ENCODE measurements at places on chromosomes 16 and 17.

GRCh38 chr17:72661116-72661944 is 431.2 kb downstream of the SLC39A11 start:
- DNase-seq, result no peak

- DNase-seq, result no peak
Measured at GRCh38 chr17:30165960-30166359, 49.3 kb downstream of the NSRP1 start.

GRCh38 chr16:16183562-16183961 is 39.7 kb downstream of the ABCC6 start:
- no peak for DNase-seq

GRCh38 chr16:57721356-57722209 is 14.0 kb upstream of the KATNB1 start:
- DNase-seq, result no peak

DNA sequence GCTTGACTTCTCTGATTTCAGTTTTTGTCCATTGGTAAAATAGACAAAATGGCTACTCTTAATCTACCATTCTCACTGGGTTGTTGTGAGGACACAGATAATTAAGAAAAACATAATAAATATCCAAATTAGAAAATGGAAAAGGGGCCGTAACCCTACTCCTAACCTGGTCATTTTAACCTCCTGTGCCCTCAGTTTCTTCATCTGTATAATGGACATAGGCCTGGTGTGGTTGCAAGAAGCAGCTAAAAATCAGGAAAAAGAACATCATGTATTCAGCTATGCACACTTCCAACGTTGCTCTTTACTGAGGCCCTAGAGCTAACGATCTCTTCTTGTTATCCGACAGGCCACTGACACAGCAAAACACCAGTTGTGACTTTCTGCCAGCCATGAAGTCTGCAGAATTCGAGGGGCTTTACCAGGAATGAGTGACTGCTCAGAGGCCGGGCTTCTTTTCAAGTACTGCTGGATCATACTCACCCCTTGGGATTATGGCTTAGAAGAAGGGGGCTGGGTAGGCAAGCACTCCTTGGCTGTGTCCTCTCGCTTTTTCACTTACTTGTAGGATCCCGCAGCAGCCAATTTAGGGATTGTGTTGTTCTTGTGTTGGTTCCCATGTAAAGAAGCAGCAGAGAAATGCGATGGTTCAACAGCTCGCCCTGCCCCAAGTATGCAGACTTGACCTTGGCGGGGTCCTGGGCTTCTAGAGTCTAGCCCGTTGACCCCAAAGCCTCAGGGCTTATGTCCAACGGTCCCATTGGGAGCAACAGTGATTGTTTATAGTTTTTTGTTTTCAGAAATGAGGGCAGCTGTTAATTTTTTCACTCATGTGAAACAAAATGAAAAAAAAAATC is 20.9 kb downstream of the LDAF1 start:
- DNase-seq, result no peak

- no peak for DNase-seq
Measured at GRCh38 chr16:58026705-58027160, 1.2 kb downstream of the MMP15 start.

DNA sequence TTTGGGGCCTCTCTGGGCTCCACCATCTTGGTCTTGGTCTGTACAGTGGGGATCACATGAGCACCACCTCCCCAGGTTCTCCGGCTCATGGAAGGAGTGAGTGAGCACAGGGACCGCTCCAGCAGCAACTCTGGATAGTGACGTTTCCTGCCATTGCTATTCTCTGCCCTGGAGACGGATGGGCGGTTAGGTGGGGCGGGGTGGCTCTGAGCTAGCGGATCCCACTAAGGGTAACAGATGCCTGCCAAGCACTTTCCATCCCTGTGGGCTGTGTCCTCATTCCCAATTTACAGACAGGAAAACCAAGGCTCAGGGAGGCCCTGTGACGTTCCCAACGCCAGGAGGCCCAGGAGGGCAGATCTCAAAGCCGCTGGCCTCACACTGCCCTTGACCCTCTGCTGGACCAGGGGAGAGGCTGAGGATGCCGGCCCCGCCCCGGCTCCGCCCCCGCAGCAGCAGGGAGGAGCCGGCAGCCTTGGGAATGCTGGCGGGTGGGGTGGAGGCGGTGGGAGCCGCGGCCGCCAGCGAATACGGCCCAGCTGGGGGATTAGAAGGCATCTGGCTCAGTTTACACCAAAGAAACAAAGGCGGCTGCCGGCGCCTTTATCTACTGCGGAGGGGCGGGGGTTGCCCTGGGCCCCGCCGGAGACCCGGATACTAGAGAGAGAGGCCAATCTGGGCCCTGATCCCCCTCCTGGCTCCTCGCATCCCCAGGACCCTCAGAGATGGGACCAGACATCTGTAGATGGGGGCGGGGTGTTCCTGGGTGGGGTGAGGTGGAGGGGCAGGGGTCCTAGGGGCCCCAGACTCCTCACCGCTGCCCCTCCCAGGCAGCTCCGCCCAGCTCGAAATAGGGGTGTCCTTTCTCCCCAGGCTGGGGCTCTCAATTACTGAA is 122.3 kb upstream of the CIBAR2 start:
- no peak for DNase-seq

DNA sequence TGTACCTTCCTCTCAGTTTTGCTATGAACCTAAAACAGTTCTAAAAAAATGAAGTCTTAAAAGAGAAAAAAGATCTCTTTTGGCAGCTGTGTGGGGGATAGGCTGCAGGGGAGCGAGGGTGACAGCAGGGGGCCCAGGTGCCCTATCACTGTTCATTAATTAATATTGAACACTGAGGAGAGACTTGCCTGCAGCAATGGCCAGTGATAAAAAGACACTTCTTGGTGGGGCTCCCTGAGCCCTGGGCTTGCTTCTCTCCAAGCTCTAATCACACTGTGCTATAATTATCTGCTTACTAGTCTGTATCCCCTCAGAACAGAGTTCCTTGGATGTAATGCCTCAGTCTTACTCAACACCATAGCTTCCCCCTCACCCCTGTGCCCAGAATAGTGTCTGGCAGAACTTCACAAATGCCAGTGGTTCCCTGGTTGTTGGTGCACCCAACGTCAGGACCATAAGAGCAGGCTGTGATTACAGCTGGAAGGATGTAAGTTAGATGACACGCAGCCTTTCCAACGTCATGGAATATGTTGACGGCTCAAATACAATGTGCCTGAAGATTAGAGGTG is 52.0 kb upstream of the IRX6 start:
- DNase-seq, result no peak

DNA sequence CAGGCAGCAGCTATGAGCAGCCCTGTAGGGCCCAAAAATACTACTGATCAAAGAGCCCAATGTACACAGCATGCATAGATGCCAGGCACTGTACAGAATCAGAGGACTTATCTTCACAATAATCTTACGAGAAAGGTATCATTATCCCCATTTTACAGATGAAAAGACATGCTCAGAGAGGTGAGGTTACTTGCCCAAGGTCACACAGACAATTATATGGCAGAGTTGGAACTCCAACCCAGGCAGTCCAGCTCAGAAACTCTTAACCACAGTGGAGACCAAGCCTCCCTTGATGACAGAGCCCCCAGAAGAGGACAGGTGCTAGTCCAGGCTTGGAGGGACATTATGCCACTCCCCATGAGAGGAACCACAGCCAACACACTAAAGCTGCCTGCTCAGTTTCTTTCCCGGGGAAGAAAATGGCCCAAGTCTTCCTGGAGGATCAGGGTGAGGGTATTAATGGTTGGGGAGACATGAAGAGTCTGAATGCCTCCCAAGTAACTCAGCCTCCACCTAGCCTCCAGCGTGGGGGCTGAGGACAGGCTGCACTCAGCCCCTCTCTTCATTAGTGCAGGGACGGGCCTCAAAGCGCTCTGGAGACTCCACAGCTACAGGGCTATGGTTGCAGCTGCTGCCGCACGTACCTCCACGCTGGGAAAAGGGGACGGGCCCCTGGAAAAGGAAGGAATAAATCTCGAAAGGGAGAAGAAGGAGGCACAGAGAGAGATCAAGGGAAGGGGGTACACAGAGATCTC is 826 bp downstream of the UNC119 start:
- no peak for DNase-seq

DNA sequence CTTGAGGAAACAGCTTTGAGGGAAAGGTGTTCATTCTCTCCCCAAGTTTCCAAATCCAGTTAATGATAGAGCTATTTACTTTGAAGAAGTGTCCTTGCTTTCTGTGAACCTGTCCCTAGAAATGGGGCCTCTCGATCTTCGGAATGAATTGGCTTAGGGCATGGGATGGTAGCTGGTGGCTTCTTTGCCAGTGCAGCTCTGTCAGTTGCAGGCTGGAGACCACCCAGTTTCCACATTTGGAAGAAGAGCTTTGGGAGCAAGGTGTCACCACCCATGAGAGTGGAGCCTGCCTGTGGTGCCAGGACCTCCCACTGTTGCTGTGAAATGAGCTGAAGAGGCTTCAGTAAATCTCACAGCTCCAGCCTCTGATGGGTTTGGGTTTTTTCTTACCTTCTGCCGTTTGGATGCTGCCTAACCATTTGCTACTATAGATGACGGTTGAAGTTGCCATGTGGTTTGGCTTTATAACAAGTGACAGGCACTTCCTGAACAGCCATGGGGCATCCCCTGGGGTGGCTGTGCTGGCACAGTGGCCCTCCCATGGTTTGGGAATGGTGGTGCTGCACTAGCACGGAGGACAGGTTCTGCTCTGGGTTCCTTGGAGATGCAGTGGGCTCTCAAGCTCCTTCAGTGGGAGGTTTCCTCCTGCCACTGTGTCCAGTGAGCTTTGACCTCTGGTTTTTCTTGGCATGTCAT is 19.5 kb upstream of the SLC5A10 start:
- DNase-seq, result no peak

GRCh38 chr16:4500272-4500671 is 24.1 kb downstream of the HMOX2 start:
- no peak for DNase-seq

DNA sequence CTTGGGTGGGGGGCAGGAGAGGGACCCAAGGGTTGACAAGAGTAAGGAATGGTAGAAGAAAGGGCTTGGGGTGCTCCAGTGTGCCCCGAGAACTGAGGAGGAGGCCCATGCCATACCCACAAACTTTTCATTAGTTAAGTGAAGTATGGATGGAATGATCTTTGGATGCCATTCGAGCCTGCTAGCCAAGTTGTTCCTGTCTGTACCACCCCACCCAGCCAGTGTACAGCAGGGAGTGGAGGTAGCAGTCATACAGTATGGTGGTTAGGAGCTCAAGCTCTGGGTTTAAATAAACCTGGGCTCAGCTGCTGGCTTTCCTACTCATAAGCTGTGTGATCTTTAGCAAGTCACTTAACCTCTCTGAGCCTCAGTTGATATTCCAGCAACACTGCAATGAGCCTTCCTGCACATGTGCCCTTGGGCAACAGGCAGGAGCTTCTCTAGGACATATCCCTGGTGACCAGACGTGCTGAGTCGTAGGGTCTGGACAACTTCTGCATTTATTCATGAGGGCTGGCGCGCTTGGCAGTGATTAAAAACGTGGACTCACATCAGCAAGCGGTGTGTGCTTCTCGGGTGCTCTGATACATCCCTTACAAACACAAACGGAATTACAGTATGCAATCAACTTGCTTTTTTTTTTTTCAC is 22.9 kb downstream of the ITPRIPL2 start:
- no peak for DNase-seq

DNA sequence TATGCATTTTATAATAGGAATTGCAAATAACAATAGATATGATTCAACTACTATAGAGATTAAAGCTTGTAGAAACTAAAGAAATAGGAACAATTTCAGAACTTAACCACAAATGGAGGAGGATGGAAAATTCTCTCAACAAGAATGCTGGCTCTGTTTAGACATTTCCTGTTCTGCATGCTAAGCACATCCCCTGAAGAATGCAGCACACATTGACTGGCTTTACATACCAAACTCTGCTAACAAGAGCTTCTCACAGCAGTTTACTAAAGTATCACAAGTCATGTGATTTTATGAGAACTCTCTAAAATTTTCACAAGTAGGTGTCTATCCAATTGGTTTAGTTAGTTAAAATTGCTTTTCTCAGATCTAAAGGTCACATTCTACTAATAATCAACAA is 85.2 kb downstream of the SPAG9 start:
- no peak for DNase-seq

DNA sequence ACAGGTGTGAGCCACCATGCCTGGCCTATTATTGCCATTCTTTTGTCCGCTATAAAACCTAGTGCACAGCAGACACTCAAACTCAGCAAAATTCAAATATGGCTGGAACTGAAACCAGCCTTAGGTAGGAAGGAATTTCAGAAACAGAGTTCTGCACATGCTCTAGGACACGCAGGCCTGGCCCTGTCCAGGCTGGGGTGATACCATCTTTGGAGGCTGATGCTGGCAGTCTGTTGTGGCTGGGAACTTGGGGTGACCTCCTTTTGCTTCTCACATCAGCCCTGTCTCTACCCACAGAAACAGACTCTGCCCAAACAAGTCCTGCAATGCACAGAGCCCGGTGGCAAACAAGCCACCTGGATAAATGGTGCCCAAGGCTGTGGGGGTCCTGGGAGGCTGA is 12.6 kb upstream of the KIFC3 start:
- DNase-seq, result no peak

- no peak for DNase-seq
Measured at GRCh38 chr16:78292086-78292843, 192.8 kb downstream of the WWOX start.

GRCh38 chr16:71421911-71422310 is 19.9 kb downstream of the TLE7 start:
- no peak for DNase-seq

GRCh38 chr16:67548265-67549126 is 13.8 kb upstream of the CTCF start:
- no peak for DNase-seq

GRCh38 chr17:50469671-50470305 is 1.1 kb upstream of the CHAD start:
- no peak for DNase-seq

- peak; percentile 80 for DNase-seq
Measured at GRCh38 chr17:2049333-2050299, 5.3 kb upstream of the HIC1 start.

- no peak for DNase-seq
Measured at GRCh38 chr17:17494870-17495535, 1.2 kb downstream of the RASD1 start.

DNA sequence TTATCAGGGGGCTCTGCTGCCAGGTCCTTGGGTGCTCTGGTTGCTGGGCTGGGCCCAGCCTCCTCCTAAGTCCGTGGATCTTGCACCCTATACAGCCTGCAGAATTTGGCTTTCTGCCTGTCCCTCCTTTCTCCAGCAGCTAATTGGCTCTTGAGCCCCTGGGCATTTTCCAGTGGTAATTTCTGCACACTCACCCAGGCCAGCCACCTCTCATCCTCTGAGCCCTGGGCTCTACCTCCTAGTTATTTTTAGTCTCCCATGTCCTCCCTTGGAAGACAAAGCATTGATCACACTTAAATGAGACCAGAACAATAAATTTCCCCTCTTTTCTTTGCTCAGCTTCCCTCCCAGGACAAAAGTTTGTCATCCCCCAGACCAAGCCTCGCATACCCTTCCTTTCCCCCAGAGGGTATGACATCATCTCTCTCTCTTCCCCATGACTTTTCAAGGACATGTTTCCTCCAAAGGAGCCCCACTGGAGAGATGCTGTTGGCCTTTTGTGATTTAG is 38.1 kb downstream of the C17orf75 start:
- no peak for DNase-seq

- no peak for DNase-seq
Measured at GRCh38 chr16:27181019-27181790, 22.1 kb upstream of the KDM8 start.

Measured in activated CD4-positive, CD25-positive, alpha-beta regulatory T cell (primary cell).